ENCODE measurements at places on chromosomes 2 and 18.

GRCh38 chr2:53969285-53969967 lies 1.4 kb downstream of the PSME4 start:
- DNase-seq, result peak; percentile 28

DNA sequence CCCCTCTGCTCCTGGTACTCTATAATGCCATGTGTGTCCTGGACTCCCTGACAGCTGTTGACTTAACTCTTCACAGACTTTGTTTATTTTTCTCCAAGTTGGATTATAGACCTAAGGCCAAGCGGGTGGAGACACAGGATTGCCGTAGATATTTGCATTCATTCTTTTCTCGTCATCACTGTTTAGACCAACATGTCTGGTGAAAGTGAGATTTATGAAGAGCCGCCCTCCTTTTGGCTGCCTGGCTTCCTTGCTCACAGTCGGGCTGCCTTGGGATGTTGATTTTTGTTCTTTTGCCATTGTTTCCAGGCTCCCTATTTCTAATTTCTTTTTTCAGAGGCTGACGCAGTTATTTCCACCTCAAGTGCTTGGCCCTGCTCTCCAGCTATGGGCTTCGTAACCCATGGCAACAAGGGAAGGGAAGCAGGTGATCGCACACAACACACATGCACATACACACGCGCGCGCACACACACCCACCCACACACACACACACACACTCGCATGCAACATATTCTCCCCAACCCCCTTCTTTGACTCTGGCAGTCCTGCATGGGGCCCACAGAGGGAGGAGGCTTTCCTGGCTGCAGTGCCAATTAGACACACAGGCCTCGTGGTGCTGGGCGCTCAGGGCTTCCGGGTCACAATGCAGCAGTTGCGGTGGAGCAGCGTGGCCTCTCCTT lies 296.5 kb downstream of the MTX2 start:
- no peak for DNase-seq

GRCh38 chr2:20424300-20425290 lies 22.3 kb upstream of the RHOB start:
- DNase-seq, result peak; percentile 48

GRCh38 chr2:120675460-120676130 lies 60.1 kb upstream of the GLI2 start:
- DNase-seq, result peak; percentile 65

DNA sequence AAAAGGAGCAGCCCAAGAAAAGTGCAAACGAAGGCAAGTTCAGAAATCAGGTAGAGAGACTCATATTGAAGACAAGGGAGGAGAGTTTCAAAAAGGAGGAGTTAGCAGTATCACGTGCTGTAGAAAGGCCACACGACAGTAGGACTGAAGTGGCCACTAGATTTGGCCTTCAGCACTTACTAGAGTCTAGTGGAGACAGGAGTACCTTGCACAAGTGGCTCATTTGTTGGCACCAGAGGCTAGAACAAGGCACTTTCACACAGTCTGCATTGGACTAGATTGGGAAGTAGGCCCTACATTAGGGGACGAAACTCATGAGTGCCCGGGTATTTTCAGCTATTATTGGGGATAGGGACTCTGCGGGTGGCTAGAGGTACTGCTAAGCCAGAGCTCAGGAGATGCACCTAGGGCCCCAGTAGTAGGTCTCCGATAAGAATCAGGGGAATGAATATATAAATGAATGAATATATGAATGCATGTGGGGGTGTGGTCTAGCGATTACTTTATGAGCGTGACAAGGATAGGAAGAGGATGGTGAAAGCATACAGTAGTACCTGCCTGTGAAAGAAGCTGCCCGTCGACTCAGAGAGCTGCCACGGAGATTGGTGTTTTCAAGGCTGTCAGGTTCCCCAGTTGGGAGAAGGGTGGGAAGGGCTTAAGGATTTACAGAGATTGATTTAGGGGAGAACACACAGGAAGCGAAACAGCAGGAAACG lies 1.4 kb upstream of the NCOA1 start:
- no peak for DNase-seq

DNA sequence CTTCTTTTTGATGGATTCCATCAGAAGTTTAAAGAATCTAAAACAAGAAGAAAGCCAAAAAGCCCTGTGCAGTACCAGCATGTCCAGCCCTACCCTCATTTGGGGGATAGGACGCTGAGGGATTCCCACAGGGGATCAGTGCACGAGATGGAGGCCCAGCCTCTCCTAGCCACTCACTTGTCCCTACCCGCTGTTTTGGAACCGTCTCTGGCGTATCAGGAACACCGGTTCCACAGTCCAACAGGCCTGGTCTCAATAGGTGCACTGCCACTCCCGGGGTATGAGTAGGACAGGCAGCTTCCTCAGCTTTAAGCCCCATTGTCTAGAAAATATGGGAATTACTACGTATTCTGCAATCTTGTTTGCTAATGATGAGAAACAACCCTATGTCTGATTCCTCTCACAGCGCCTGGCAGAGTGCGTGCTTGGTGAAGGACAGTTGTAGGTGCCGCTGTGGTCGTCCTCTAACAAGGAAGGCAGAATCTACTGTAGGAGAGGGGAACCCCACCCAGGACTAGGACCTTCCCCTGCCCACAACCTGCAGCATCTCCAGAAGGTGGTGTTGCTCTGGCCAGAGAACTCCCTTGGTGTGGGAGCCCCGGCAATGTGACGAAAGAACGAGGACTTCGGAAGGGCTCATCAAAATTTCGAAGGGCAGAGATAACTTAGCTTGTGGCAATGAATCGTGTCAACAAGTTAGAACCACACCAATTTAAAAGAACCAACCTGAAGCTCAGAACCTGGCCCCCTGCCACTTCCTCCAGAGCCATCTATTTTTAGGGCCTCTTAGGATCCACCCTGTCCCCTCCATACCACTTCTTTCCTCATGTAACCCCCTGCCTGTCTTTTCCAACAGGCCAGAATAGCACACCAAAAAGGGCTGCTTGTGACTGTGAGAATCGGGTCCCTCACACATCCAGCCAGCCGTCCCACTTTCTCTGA lies 71.7 kb downstream of the POLR1A start:
- DNase-seq, result no peak

DNA sequence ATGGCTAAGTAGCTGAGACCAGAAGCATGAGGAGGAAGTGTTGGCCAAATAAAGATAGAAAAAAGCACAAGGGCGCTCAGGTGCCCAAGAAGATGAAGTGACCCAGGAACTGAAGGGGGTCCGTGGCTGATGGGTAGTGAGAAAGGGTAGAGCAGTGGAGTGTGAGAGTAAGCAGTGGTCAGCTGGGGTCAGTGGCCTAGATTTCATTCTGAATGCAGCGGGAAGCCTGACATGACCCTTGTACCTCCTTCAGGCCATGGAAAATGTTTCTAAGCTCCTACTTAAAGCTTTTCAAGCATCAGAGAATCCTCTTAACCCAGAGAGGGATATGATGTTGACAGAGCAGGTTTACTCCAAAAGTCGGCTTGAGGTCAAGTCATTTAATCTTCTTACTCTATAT lies 89.0 kb upstream of the UNC80 start:
- no peak for DNase-seq

Measured in activated CD4-positive, alpha-beta memory T cell treated with anti-CD3 and anti-CD28 coated beads for 36 hours (primary cell).